ENCODE measurements at places on chromosomes 5 and 9. TPM values are rescaled to one million over a fixed set of nuclear protein-coding genes. Genes with fewer than 3 reads are reported as not detected.

DNA sequence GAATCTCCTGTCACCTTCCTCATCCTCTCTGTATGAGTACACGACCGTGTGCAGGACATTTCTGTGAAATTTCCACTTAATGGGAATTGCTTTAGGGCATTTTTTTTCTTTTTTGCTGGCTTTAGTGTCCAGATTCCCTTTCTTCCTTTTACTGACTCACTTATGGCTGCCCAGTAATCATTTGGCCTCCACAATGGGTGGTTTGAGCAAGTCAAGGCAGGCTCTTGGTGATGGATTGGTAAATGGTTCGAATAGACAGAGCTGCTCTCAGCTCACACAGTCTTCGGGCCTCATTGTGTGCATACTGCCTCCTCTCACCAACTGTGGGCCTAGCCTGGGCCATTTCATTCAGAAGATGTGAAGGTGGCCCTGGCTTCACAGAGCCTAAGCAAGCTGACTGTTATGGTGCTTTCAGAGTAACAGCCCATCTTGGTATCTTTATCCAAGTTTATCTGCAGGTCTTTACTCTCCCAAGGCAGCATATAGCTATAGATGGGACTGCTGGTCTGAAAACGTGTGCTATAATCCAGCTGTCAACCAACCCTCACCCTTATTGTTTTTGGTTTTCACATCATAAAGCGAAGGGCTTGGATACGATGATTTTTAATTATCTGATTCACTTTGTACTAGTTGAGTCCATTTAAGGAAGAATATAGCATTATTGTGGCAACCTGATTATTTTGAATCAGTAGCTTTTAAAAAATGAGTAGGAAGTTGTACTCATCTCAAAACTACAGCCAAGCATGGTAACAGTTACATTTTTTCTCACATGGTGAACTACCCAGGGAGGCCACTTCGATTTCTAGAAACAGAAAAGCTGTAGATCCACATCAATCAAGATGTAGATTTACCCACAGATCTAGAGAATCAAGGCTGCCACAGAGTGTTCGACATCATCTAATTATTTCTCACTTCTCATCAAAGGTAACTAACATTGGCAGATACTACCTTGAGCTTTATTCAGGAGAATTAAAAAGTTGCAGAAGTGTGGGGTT, 50.4 kb upstream of the CKMT2 start:
- DNase-seq: no peak

DNA sequence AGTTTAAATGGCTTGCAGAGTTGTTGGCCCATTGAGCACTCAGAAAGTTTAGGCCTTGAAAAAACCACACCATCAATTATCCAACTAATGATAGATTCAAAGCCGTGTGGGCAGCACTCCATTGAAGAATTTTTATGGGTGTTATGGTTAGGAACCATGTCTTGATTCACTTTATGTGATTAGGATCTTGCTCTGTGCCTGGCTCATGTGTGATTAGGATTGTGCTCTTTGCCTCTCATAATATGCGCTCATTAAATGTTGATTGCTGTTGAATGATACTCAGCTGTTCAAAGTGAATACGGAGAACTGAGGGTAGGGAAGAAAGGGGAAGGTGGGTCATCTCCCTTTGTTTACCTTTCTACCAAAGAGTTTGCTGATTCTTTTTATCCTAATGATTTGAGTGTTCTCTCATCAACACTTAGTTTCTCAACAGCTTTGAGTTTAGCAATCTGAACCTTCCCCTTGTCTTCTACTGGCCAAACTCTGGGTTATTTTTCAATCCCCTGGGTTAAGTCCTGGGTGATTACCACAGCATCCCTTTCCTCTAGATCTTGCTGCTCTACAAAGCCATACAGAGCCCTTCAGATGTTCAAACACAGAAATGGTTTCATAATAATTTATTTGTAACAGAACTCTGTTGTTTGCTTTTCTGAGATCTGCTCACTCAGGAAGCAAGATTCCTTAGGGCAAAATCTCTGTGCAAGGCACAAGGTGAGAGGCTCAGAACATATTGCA, 668.8 kb upstream of the RGMB start:
- DNase-seq: no peak

AK8 gene
- 1.0 TPM for polyA plus RNA-seq

SYK gene
- polyA plus RNA-seq: 6.4 TPM

C9orf152 gene
- polyA plus RNA-seq: 1.3 TPM

Measured in pancreas (tissue), 10 donors.